Daoy (cell line): ENCODE measurements at places on chromosomes 3 and 15.

GRCh38 chr3:56054844-56055243 lies 413.4 kb downstream of the ERC2 start:
- DNase-seq, result no peak

GRCh38 chr3:134008630-134009156 lies 21.0 kb downstream of the SLCO2A1 start:
- peak; percentile 99 for DNase-seq

- peak; percentile 33 for DNase-seq
These were observed 29.3 kb upstream of the SH3BP5 start for GRCh38 chr3:15361494-15362214.

- no peak for DNase-seq
These were observed 6.7 kb downstream of the NUTM1 start for GRCh38 chr15:34349769-34350168.

DNA sequence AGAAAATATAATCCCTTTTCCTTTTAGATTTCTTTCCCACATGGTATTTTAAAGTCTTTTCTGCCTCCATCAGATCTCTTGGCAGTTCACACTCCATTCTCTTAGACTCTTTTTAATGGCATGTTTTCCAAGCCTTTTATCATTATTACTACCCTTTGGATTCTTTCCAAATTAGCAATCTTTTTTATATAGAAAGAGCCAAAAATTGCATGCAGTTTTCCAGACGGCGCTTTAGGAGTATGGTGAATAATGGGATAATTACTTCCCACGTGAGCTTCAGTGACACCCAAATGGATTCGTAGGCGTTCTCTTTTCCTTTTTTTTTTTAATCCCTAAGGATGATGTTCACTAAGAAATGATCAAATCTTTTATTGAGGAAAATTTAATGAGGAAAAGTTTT lies 354.8 kb upstream of the DNAJC19 start:
- DNase-seq, result no peak

GRCh38 chr3:30631243-30631904 lies 25.0 kb downstream of the TGFBR2 start:
- DNase-seq, result no peak

- peak; percentile 30 for DNase-seq
These were observed 128.1 kb downstream of the NSMCE3 start for GRCh38 chr15:29141308-29142128.

GRCh38 chr15:85044894-85045293 lies 63.2 kb downstream of the PDE8A start:
- DNase-seq, result no peak

- DNase-seq, result no peak
These were observed 3.2 kb downstream of the UBE3A start for GRCh38 chr15:25435474-25436243.

GRCh38 chr15:89783861-89784685 lies 7.9 kb downstream of the MESP2 start:
- DNase-seq, result no peak

- no peak for DNase-seq
These were observed 4.9 kb downstream of the HACD3 start for GRCh38 chr15:65535192-65535591.

GRCh38 chr3:125025642-125026041 lies 30.2 kb downstream of the HEG1 start:
- no peak for DNase-seq

- DNase-seq, result peak; percentile 51
These were observed 25.4 kb downstream of the LINGO1 start for GRCh38 chr15:77607111-77607893.

- DNase-seq, result no peak
These were observed 247.5 kb upstream of the SLITRK3 start for GRCh38 chr3:165443664-165444063.

GRCh38 chr15:48547286-48547685 lies 98.2 kb downstream of the FBN1 start:
- peak; percentile 42 for DNase-seq

GRCh38 chr3:567488-568185 lies 371.1 kb downstream of the CHL1 start:
- DNase-seq, result no peak

DNA sequence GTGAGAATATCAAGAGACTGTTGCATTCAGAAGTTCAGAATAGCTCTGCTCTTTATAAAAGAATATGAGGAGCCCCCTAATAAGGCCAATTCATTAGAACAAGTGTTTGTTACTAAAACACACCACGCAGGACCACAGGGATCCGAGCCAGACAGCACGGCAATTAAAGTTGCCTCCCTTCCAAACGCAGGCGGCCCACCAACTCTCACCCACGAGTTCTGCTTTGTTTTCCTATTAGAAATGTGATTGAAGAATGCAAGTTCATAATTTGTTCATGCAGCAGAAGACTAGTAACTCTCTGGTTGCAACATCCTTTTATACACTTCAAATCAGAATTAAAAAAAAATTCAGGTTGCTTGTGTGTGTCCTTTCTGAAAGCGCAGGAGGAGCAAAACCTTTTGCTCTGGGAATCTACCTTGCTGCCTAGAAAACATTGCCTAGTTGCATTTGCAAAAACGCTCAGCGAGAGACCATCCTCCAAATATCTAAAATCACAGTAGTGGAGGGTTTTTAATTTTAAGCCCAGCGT lies 1044.1 kb upstream of the NR2F2 start:
- DNase-seq, result no peak

DNA sequence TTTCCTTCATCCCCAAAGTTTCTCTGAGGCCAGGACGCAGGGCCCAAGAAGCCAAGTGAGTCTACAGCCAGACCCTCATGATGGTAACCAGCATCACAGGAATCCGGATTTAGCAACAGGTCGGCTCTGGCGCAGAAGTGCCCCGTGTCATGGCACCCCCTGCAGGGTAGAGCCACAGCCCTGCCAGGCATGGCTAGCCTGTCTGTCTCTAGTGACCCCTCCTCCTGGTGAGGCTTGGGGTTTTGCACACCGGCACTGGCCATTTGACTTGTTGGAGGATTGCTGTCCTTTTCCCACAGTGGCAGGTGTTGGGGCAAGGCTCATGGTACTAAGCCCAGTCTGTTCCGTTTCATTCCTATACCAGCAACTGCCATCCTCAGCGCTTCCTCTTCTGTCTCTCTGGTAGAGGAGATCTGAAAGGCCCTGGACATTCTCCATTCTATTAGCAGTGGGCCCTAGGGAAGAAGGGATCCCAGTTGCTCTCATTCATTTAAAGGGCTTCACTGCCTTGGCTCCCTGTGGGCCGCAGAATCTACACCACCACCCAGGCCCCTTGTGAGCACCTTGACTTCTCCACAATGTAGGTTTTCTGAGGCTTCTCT lies 9.4 kb upstream of the CHAC1 start:
- no peak for DNase-seq

DNA sequence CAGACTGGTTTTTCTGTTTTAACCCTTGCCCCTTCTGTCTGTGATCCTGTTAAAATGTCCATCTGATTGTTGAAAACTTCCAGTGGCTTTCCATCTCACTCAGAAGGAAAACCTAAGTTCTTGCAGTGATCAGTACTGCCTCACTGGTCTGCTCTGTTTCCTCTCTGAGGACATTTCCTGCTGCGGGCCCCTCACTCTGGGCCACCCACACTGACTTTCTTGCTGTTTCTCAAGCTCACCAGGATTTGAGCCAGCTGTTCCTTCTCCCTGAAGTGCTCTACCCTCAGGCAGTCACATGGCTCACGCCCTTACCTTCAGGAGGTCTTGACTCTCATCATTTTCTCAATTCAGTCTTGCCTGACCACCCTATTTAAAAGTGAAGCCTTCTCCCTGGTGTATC lies 1.8 kb downstream of the GRK7 start:
- no peak for DNase-seq
